ENCODE measurements at places on chromosomes 5 and 9.

- DNase-seq, result no peak
Measured at GRCh38 chr5:164234321-164234720, 728.9 kb downstream of the MAT2B start.

GRCh38 chr9:73116031-73116430 lies 35.6 kb upstream of the ANXA1 start:
- DNase-seq, result no peak

GRCh38 chr5:41371738-41372137 lies 138.7 kb downstream of the PLCXD3 start:
- DNase-seq, result no peak

- DNase-seq, result no peak
Measured at GRCh38 chr9:129881547-129882324, 46.5 kb downstream of the USP20 start.

DNA sequence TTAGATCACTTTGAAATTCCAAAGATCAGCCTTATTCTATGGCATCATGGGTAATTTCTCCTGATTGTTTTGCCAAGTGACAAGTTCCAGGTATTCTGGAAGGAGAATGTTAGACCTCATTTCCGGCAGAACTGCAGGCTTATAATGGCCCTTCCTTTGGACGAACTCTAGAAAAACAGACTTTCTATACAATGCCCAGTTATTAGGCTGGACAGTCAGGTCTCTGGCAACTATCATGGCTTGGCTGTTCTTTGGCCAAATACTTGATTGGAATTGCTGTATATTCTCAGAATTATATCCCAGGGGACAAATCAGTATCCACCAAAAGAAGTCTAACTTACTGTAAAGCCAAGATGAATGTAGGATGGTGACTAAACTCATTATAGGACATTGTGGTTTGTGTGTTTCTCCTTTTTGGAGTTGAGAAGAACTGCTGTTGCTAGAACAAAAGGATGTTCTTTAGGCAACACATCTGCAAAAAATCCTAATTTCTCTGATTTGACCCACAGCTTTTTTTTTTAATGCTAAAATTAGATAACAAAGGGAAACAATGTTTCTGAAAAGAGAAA lies 69.0 kb downstream of the ADAMTSL1 start:
- no peak for DNase-seq

DNA sequence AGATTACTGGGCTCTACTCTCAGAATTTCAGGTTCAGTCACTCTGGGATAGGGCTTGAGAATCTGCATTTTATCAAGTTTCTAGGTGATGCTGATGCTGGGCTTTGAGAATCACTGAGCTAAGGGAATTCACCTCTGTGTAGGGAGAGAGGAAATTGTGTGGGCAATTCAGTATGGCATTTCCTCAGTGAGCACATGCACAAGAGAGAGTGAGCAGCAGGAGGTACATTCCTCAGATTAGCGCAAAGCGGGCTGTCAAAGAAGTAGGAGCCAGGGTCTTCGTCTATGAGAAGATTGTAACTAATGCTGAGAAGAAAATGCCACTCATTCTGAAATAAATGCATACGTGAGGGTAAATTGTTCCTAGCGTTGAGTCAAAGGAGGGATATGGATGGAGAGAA lies 175.9 kb downstream of the KIF4B start:
- DNase-seq, result no peak

- no peak for DNase-seq
Measured at GRCh38 chr9:33637881-33638280, 113.8 kb downstream of the ANKRD18B start.

GRCh38 chr9:87710443-87710842 lies 15.5 kb upstream of the CTSL start:
- no peak for DNase-seq

DNA sequence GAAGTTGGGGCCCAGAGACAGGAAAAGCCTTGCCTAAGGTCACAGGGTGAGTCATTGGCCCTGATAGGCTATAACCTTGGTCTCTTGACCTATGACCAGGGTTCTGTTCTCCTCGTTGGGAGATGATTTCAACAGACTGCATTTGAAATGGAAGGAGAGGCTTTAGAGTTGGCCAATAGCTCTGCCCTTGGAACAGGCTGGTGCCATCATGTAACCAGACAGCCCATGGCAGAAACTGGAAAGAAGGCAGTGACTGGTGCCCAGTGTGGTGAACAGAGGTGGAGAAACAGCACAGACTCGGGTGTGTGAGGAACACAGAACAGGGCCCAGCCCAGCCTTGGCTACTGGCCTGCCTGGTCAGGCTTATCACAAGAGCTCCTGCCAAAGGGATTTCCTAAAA lies 109.8 kb upstream of the SLC25A48 start:
- DNase-seq, result no peak

DNA sequence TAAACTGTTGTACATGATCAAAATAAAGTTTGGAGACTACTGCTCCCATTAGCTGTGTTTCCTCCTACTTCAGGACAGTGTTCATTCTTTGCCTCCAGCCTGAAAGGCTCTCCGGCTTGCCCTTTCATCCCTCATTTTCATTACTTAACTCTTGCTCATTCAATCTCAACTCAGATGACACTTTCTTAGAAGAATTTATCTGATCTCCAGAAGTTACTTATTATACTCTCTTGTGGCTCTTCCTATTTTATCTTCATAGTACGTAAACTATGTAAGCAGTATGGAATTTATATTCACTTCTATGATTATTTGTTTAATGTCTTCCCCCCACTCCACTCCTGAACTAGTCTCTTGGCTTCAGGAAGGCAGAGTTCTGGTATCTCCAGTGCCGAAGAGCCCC lies 1737.9 kb upstream of the C9orf72 start:
- no peak for DNase-seq

DNA sequence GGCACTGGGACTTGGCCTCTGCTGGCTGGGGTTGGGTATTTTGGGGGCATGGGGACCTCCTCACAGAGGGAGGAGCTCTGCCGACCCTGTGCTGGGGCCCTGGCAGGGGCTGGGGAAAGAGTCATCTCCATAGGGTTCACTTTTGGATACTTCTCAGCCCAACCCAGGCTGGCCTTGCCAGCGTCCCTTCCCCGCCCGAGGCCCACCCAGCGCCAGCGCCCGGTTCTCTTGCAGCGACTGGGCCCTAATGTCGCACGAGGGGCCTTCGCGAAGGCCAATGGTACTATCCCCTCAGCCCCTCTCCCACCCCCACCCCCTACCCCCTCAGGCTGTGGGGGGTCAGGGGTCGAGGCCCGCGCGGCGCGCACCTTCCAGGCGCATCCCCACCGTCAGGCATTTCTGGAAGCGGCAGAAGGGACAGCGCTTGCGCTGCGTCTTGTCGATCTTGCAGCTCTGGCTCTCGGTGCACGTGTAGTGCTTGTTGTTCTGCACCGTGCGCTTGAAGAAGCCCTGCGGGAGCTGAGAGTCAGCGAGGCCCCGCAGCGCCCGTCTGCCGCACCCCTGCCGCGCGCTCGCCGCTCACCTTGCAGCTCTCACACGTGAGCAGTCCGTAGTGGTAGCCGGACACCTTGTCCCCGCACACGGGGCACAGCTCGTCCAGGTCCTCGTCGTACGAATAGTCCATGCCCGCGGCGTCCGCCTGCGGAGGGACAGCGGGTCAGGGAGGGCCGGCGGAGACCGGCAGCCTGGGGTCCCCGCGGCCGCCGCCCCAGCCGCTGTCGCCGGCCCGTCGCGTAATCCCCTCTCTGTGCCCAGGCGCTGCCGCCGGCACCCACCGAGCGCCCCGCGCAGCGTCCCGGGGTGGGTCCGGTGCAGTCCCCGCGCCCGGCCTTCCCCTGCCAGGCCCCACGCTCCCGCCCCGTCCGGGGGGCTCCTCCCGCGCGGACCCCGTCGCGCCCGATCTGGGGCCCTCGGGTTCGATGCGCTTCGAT lies 4.2 kb downstream of the NR5A1 start:
- DNase-seq, result no peak

DNA sequence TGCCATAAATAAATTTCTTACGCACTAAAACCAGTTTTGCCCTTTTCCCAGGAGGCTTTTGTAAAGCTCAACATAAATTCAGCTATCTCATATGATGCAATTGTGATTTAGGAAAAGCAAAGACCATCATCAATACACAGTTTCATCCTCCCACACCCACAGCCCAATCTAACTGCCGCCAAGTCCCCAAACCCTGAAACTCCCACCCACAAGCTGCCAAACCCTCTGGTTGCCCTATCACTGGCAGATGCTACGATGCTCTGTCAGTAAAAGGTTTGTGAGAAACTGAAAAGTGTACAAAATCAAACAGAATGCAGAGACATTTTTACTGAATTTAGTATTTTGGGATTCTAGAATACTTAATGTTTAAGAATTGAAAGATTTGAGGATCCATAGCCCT lies 42.8 kb upstream of the NR4A3 start:
- DNase-seq, result no peak

- no peak for DNase-seq
Measured at GRCh38 chr5:14929293-14930065, 57.9 kb upstream of the ANKH start.

- DNase-seq, result no peak
Measured at GRCh38 chr5:16690243-16690852, 73.6 kb upstream of the RETREG1 start.

Measured in stimulated activated CD8-positive, alpha-beta memory T cell treated with anti-CD3 and anti-CD28 coated beads, Interleukin-15, amount 100 ng/mL, for 4 hours (primary cell).